NCI-H146 (cell line): ENCODE measurements at places on chromosomes 4 and X.

DNA sequence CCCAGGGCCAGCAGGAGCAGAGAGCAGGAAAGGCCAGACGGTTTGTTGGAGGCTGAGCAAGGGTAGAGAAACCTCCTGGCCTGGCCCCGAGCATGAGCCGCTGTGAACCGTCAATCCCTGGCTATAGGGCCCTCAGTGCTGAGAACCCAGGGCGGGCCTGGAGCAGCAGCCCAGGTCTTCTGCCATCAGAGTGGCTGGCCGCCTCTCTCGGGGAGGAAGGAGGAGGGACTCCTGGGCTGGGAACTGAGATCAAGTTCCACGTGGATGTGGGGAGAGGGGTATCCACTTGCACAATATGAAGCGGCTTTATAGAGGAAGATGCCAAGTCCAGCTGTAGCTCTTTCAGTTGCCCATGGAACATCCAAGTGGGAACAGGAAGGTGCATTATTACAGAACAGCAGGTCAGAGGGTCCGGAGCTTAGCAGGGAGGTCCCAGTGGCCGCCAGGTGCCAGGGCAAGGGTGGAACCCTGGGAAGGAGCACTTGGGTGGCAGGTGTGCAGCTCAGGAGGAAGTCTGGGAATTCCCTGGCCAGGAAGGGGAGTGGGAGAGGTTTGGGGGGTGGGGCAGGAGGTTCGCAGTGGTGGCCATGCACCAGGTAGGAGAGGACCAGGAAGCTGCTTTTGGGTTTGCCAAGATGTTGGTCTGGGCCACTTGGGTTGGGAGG is 31.7 kb upstream of the CRMP1 start:
- no peak for DNase-seq

DNA sequence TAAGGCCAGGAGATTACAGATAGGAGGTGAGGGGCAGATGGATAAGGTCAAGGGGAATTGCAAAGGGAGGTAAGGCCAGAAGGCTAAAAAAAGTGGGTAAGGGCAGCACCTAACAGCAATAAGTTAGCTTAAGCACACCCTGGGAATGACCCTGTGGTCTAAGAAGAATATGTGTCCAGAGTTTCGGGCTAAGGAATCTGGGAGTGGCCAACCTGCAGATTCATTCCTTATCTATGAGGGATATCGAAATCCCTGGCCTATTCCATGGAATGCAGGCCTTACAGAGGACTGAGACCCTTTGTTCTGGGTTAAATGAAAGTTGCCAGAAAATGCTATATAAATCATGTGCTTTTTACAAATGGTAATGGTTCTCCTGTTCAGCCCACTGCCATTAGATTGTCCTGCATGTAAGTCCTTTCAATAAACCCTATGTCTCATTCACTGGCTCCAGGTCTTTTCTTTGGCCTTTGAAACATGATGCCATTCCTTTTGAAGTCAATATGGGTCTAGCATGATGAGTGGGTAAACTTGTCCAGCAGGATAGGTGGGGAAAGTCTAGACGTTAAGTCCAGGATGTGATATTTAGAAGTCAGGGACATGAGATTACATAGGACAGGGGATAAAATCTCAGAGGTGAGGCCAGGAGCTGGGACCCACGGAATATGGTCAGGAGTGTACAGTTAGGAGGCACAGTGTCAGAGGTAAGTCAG is 226.2 kb downstream of the TACR3 start:
- no peak for DNase-seq

DNA sequence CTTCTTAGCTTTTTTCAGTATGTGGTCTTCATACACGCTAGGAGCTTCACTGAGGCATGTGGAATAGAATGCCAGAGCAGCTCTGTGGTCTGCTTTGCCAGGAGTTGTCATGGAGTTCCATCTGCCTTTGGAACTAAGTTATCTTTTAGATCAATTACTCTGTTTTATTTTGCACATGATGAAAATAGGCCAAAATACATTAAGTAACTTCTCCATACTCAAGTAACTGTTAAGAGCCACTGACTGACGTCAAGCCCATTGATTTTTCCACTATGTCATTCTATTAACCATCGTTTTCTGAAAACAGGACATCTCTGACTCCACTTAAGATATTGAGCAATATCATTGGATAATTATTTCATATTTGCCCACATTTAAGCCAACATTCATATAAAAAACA is 415.1 kb upstream of the MAD2L1 start:
- no peak for DNase-seq

DNA sequence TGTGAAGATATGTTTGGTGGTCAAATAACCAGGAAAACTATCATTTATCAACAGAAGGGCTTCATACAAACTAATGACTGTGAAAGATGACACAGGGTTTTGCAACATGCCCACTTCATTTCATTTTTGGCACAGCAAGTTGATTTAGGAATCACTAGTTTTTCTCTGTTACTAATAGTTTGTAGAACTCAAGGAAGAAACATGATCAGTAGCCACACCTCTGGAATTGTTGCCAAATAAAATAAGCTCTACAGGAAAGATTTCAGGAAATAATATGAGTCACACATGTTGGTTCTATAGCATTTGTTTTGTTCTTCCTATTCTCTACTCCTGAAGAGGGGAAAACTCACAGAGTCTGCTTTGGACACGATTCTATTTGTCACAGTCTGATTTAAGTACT is 255.4 kb downstream of the TLL1 start:
- DNase-seq = no peak

GRCh38 chr4:5773271-5773555 is 62.2 kb downstream of the EVC start:
- DNase-seq = no peak

DNA sequence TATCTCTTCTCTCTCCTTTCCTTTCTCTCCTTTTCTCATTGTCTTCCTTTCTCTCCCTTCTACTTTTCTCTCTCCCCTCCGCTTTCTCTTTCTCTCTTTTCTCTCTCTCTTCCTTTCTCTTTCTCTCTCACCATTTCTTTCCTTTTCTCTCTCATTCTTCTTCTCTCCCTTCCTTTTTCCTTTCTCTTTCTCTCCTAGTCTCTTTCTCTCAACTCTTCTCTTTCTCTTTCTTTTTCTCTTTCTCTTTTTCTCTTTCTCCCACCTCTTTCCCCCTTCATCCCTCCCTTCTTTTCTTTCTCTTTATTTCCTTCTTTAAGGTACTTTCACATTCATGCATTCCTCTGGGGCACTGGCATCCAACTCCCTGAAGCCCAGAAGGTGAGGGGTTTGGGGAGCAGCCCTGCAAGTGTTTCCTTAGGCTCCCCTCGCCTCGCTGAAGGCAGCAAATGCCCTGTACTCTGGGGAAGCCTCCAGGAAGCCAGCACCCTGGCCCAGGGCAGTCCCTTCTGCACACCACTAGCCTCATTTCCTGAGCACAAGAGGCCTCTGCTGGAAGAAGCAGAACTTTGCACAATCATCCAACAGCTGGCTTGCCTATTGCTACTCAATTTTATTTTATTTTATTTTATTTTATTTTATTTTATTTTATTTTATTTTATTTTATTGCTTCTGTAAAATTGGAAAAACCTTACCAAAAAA is 124.2 kb downstream of the NFKB1 start:
- no peak for DNase-seq

DNA sequence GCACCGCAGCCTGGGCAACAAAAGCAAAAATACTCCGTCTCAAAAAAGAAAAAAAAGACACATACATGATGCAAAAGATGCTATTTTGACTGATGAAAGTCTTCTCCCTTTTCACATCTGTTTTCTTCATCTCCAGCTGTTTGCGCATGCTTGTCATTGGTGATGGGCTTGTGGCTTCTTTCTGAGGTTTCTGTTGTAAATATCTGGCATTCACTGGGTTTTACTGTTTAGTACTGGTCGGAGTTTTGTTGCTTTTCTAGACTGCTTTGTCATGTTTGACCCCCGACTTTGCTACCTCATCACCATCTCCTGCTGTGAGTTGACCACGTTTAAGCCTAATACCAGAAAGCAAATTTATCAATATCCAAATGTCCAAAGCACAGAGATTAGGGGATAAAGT is 34.4 kb downstream of the PTCHD1 start:
- DNase-seq = no peak

DNA sequence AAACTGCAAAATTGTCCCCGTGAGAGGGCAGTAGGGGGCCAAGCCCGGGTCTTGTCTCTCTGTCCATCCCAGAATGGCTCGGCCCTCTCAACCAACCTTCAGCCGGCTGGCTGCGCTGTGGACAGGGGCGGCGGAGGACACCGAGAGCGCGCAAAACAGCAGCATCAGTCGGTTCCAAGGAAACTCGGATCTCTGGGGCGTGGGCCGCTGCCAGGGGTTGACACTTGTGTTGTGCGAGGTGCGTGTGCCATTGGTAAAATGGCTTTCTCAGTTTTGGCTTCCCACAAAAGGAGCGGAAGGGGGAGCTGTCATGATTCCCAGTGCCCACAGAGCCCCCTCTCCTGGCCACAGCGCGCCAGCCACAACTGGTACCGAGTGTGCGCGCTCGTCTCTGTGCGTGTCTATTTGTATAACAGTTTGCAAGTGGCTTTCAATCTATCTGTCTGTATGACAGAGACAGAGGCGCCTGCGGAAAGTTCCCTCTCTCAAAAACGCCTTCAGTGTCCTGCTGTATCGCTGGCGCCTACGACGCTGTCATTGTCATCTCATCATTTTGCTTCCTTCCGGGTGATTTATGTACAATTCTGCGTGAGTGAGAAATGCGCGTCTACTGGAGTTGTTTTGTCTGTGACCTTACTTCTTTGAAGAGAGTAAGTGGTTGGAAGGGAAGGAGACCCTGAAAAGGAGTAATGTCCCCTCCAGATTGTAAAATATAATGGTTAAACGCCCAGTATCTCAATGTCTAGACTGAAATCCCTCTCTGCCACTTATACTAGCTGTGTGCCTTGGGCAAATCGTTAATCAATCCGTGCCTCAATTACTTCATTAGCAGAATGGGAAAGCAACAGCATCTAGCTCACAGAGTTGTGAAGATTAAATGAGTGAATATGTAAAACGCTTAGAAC is 1.8 kb downstream of the DKK2 start:
- DNase-seq = no peak

- peak; percentile 57 for DNase-seq
Observed at GRCh38 chrX:21725496-21725895, 32.4 kb downstream of the SMPX start.

GRCh38 chr4:94436512-94436911 is 15.2 kb upstream of the PDLIM5 start:
- no peak for DNase-seq

DNA sequence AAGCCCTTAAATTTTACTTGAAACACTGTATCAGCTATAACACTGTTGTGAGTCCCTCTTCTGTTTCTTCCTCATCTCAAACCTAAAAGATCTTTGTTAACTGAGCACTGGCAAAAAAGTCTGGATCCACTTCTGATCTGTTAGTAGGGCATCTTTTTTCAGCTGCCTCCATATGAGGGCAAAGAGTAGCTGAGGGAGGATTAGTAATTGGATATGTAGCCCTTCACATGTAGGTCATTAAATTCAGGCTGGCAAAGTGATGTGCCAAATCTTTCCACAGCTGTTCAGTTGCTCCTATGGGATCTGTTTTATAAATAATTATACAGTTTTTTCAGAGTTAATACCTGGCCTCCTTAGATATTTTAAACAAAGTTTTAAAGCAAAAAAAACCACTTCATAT is 1.1 kb upstream of the TRMT10A start:
- DNase-seq = no peak

- DNase-seq = no peak
Observed at GRCh38 chrX:139738581-139738980, 30.6 kb upstream of the MCF2 start.

DNA sequence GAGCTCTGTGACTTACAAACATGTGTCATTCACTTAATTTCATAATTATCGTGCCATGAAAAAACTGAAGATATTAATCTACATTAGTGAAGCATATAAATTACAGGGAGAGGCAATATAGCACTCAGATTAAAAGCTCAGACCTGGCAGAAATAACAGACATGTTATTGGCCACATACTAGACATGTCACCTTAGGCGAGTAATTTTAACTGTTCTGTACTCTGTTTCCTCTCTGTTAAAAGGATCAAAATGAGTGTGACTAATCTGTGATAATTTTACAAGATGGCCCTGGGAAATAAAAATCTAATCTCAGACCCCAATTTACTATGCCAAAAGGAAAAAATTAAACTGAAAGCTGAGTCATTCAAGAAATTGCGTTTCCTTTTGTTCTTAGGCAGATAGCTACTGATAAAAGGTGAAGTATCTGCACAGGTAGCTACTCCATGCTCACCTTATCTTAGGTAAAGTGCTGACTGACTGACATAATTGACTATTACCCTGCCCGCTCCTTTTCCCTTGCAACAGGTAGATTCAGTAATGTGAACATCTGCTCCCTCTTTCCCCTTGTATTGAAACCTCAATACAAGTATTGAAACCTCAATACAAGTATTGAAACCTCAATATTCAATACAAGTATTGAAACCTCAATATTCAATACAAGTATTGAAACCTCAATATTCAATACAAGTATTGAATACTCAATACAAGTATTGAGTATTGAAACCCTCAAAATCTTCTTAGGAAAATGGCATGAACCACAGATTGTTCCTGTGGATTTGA is 33.2 kb downstream of the RELL1 start:
- DNase-seq = no peak

DNA sequence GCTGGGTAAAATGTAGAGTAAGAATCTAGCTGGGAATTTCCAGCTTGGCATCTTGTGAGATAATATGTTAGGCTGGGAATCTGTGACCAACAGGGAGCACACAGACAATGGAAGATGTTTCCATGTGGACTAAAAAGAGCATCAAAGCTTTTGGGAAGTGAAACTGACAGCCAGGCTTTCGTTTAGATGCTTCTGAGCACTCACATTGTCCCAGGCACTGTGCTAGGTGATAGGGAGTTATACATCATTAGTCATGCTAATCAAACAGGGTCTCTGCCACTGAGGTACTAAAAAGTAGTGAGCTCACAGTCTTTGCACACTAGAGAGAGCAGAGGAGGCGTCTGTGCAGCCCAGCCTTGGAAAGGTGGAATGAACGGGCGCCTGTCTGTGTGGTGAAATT is 101.9 kb upstream of the SCOC start:
- DNase-seq = no peak

DNA sequence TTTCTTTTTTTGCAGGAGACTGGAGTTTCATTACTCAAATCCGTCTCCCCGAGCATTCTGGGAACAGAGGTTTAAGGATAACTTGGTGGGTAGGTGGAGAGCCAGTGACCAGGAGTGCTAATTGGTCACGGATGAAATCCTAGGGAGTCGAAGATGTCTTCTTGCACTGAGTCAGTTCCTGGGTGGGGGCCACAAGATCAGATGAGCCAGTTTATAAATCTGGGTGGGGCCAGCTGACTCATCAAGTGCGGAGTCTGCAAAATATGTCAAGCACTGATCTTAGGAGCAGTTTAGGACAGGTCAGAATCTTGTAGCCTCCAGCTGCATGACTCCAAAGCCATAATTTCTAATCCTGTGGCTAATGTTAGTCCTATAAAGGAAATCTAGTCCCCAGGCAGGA is 741.3 kb downstream of the PCDH7 start:
- DNase-seq = no peak

- no peak for DNase-seq
Observed at GRCh38 chr4:38785901-38786402, 3.2 kb upstream of the TLR10 start.

DNA sequence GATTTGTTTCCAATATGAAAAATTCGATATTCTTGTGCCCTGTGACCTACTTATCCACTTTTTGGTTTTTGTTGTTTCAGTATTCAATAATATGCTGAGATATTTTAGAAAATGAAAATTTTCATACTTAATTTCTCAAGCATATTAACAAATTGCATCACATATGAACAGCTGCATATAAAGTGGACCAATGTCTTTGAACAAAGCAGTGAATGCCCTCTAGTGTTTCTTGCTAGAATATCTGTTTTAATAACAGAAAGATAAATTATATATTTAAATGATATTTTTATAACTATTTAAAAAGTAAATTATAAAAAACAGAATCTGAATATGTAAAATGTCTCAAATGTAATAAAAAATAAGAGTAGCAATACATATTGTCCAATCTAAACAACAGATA is 31.7 kb upstream of the INTU start:
- DNase-seq = no peak

- DNase-seq = no peak
Observed at GRCh38 chr4:144213371-144213770, 72.9 kb upstream of the GYPA start.
